IMR-90 (cell line): ENCODE measurements at places on chromosomes 2 and 18. TPM values are rescaled to one million over a fixed set of nuclear protein-coding genes. Genes with fewer than 3 reads are reported as not detected.

CD8B2 gene
- total RNA-seq: not detected in 2 replicates

MYO5B gene
- total RNA-seq: 0.54 and 0.56 TPM in 2 replicates

RNF152 gene
- total RNA-seq: 18.5 and 18.9 TPM in 2 replicates

MAP3K19 gene
- total RNA-seq: not detected in 2 replicates

ATOH8 gene
- 7.8 and 7.9 TPM in 2 replicates for total RNA-seq

AOX1 gene
- 57.2 and 59.9 TPM in 2 replicates for total RNA-seq

SLC9A4 gene
- total RNA-seq: not detected in 2 replicates

PLEKHH2 gene
- 1.7 and 2.0 TPM in 2 replicates for total RNA-seq
